ENCODE measurements at places on chromosomes 4 and X.

DNA sequence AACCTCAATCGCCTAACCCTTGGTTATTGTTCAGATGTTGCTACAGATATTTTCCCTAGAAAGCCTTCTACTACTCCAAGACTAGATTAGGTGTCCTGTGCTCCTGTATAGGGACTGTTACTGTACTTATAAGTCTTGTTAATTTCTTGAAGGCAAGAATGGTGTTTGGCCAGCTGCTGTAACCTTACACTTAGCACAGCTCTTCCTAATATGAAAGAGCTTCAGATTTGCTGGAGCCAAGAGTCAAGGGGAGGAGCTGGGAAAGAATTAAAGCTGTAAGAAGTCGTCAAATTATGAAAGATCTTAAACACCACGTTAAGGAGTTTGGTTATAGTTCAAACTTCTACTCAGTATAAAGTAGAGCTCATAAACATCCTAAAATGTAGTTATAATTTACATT lies 245.9 kb upstream of the TLL1 start:
- no peak for DNase-seq

DNA sequence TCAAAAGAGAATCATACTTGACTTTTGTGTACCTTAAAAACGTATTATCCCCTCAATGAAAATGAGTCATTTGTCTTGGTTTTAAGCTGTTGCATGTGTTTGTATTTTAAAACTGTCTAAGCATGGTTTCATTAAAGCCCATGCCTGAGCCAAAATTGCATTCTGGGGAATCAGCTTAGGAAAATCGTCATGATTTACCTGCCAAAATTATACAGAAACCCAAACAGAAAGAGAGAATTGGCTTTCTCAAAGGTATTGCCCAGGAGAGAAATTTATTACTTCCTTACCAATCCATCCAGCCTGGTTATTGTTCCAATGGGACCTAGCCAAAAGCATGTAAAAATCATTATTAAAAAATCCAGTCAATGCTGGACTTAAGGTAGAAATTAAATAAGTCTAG lies 37.6 kb downstream of the GPR174 start:
- no peak for DNase-seq

DNA sequence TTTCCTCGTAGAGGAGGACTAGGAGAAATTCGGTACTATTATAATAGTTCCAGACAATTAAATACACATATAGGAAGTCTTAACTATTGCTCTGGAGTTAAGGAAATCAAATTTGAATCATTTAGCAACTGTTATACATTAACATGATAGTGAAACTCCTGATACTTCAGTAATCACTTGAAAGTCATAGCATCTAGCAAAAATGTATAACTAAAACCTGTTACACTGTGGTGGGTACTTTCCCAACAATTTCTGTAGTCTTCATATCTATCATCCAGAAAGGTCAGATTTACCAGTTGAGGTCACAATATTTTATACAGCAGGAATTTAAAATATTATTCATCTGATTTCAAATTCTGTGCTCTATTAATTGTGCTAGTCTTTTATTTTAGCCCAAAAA lies 669.6 kb upstream of the PCDH10 start:
- DNase-seq, result no peak

DNA sequence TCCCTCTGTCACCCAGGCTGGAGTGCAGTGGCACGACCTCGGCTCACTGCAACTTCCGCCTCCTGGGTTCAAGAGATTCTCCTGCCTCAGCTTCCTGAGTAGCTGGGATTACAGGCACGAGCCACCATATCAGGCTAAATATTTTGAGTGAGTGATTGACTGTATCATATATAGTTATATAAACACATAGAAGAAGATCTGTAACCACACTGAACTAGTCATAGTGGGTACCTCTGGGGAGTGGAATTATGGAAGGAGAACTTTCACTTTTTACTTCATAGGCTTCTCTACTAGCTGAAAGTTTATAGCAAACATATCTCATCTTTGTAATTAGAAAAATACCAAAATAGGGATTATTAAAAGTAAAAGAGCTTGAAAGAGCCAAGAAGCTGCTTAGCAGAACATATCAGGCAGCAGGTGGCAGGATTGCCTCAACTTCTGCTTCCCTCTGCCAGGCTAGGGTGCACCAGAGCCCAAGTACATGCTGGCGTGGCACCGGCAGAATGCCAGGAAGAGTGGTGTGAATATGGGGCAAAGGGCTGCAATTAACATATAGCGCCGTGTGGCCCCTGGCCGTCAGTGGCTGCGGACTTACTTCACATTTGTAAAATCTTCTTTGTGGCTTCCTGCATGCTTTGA lies 39.5 kb upstream of the CD40LG start:
- no peak for DNase-seq

- DNase-seq, result no peak
Measured at GRCh38 chr4:146522869-146523205, 1.1 kb upstream of the SLC10A7 start.

- DNase-seq, result no peak
Measured at GRCh38 chr4:55727746-55728145, 91.6 kb upstream of the NMU start.

DNA sequence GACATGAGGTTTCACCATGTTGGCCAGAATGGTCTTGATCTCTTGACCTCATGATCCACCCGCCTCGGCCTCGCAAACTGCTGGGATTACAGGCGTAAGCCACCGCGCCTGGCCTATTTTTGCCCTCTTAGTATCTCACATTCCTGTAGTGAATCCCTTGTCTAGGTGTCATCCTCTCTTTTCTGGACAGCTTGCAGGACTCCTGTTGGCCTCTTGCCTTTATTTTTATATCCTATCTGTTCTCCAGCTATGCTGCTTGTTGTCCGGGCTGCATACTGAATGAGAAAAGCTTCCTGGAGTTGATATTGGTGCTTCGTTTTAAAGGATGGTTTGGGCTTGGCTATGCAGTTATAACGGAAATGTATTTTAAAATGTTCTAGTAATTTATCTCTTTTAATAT lies 148.6 kb downstream of the TLL1 start:
- no peak for DNase-seq

DNA sequence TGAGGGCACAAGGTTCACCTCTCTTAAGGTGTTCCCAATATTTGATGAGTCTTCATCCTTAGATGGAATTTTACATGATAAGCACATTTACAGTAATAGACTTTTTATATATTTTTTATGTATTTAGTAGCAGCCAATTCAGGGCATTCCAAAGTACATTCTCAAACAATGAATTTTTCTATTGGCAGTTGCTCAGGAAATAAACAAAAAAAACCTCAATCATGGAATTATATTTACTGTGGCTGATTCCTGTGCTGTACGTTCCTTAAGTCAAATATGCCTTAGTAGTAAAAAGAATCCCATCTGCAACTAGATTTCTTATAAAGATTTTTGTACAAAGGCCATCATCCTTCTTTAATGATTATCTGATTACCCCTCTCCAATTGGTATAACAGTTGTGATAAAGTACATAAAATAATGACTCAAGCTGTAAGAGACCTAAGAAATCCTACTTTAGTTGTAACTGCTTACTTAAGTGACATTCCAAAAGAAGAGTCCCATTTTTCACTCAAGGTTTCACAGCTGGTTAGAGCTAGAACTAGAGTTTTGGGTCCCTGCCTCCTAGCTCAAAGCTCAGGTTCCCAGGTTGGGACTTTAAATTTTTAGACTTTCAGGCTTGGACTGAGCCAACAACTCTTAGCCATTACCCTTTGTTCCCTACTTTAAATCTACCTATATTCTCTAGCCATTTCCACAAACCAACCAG lies 152.7 kb downstream of the FHIP1A start:
- DNase-seq, result no peak

DNA sequence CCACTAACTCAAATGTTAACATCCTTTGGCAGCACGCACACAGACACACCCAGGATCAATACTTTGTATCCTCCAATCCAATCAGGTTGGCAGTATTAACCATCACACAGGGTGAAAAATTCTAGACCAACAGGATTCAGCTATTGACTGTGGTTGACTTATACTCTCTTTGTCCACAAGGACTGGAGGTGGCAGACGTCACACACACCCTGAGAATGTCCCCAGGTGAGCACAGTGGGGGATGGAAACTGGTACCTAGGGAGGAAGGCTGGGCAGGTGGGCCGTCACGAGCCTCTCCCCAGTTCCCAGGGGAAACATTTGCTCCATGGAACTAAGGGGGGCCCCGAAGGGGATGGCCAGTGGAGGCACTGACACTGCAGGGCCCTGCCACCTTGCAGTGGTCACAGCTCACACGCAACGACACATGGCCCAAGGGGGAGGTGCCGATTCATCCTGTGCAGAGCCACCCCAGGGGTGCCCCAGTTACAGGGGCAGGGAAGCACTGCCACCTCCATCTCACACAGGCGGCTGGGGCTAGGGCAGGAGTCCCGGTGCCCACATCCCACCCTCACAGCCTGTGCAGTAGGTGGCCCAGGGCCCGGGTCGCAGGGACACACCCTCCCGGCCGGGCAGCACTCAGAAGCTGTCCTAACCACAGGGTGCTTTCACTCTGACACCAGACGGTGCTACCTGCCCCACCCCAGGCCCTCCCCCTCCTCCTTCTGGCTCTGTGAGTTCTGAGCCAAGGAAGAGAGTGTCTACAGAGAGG lies 17.4 kb downstream of the ZFYVE28 start:
- no peak for DNase-seq

DNA sequence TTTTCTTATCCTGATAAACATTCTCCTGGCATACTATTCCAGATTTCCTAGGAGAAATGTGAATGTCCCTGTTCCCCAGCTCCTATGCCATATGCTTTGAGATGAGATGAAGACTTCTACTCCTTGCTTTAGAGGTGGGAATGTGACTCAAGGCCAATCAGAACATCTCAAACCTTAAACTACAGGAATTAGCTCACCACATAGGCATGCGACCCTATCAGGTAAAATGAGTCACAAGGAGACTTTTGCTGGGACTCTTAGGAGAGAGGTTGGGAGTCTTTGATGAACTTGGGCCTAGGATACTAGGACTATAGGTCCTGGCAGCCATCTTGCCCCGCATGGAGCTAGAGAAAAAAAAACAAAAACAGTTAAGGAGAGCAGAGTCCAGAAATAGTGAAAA lies 5.8 kb upstream of the USO1 start:
- DNase-seq, result no peak

DNA sequence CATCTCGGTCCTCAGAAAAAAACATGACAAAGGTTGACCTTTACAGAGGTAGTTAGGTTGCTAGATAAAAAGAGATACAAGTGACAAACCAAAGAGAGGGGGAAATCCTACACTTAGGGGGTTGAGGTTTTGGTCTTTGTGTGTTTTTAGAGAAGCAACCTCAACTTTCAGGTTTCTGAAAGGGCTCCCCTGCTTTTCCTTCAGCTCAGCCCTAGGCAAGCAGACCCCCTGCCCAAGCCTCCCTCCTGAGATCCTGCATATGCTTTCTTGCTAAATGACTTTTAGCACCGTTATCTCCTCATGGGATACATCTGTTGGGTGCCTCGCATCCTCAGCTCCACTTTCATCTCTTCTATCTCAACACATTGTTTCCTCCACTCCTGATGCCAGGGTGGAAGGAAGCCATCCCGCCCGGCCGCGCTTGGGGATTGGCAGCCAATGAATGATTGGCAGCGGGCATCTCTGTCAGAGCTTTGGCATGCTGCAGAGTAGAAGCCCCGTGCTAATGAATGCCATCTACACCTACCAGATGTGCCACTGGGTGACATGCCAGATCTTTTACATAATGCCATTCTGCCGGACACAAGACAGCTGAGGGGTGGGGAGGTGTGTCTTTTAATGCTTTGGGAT lies 15.0 kb upstream of the PRDM8 start:
- no peak for DNase-seq

DNA sequence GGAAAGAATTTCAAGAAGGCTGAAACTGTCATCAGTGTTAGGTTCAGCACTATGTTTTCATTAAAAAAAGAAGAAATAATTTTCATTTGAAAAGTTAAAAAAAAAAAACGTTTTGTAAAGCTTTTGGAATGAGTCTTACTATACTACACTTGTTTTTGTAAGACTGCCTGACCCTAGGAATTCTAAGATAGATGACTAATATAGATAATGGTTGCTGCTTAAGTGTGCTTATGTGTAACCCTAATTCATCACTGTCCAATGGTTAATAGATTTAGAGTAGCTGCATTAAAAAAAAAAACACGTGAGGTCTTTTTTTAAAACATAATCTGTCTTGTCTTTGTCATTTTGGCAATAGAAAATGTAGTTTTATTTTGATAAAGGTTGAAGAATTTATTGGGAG lies 323.2 kb downstream of the IL1RAPL1 start:
- DNase-seq, result no peak

- no peak for DNase-seq
Measured at GRCh38 chrX:106955004-106955772, 35.0 kb downstream of the CLDN2 start.

- no peak for DNase-seq
Measured at GRCh38 chr4:26323821-26324220, 3.0 kb downstream of the RBPJ start.

- DNase-seq, result no peak
Measured at GRCh38 chrX:12911122-12911470, 4.7 kb downstream of the TLR8 start.

- DNase-seq, result no peak
Measured at GRCh38 chr4:151226004-151226932, 50.7 kb upstream of the PRSS48 start.

- DNase-seq, result no peak
Measured at GRCh38 chr4:73139991-73140390, 70.5 kb upstream of the COX18 start.

GRCh38 chrX:350148-350533 lies 31.5 kb upstream of the GTPBP6 start:
- DNase-seq, result no peak

GRCh38 chrX:40310016-40310415 lies 212.3 kb upstream of the BCOR start:
- DNase-seq, result no peak

DNA sequence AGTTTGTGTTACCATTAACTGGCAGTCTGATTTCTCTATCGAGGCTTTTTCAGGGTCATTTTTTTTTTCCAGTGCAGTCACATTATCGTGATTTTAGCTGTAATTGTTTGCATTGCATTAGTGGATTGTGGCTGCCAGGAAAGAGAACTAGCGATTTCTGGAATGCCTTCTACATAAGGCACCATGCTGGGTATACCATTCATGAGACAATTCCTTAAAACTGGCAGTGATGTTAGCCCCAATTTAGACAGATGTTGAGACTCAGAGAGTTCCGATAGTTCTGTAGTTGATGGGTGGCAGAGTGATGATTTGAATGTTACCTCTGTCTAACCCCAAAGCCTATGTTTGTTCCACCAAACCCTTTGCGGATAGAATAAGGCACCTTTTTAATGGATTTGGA lies 175.4 kb upstream of the TENM3 start:
- no peak for DNase-seq

GRCh38 chrX:31656013-31656412 lies 584.2 kb upstream of the FTHL17 start:
- no peak for DNase-seq

GRCh38 chrX:115183980-115184379 lies 5.2 kb upstream of the RBMXL3 start:
- DNase-seq, result no peak

Data from progenitor cell of endocrine pancreas (in vitro differentiated cells).